Activated T-cell treated with anti-CD3 and anti-CD28 coated beads, Interleukin-2, amount 50 U/mL, for 48 hours (primary cell): ENCODE measurements at places on chromosomes 7 and 10.

GRCh38 chr10:72260976-72261783 lies 12.5 kb upstream of the DDIT4 start:
- DNase-seq, result no peak

- DNase-seq, result peak; percentile 41
These were observed 1.3 kb downstream of the TBC1D12 start for GRCh38 chr10:94403380-94404213.

GRCh38 chr10:22539579-22540298 lies 174.6 kb downstream of the PIP4K2A start:
- no peak for DNase-seq

DNA sequence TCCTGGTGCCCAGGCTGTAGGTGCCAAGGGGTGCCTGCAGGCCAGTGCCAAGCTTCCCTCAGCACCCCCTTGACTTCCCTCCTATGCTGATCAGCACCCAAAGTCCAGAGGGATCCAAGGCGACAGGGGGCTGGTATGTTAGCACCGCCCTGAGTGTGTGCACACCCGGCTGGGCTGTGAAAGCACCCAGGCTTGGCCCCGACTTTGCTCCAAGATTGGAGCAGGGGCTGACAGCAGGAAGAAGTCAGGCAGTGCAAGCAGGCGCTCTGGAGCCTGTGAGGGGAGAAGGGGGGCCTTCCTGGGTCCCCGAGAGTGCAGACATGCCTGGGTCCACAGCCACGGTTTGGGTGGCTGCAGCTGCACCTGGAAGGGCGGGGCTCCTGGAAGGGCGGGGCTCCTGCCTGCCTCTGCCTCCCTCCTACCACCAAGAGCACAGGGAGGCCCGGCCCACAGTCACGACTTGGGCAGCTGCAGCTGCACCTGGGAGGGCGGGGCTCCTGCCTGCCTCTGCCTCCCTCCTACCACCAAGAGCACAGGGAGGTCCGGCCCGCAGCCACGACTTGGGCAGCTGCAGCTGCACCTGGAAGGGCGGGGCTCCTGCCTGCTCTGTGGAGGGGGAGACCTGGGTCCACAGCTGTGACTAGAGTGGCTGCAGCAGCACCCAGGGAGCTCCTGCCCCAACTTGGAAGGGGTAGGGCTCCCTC lies 30.2 kb upstream of the ZMYND11 start:
- DNase-seq, result no peak

DNA sequence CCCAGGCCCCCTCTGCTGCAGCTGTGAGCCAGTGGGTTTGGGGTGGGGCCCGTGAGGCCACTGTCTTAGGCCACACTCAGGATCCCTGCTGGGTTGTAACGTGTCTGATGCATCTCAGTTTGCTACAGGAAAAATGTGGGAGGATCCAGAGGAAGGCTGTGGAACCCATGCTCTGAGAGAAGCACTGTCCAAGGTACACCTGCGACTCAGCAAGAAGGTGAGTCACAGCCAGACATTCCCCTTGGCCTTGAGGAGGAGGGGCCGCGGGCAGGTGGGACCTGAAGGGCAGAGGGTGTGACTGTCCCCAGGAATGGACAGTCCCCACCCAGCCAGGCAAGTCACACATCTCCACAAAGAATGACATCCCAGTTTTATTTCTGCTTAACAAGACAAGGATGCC lies 27.8 kb upstream of the C10orf120 start:
- DNase-seq, result no peak
